ENCODE measurements at places on chromosomes 12 and 14. TPM values are rescaled to one million over a fixed set of nuclear protein-coding genes. Genes with fewer than 3 reads are reported as not detected.

MSRB3 gene
- total RNA-seq, result 49.7 TPM

- no peak for DNase-seq
Measured at GRCh38 chr12:122265886-122266229, 436 bp downstream of the VPS33A start.

PRKAB1 gene
- total RNA-seq, result 25.9 TPM

- no peak for DNase-seq
Measured at GRCh38 chr14:103101963-103102688, 7.6 kb downstream of the EXOC3L4 start.

- DNase-seq, result peak; percentile 79
Measured at GRCh38 chr14:101927859-101928258, 36.5 kb upstream of the DYNC1H1 start.

- DNase-seq, result no peak
Measured at GRCh38 chr12:40953076-40953475, 235.0 kb upstream of the PDZRN4 start.

- DNase-seq, result no peak
Measured at GRCh38 chr14:95664066-95664465, 22.2 kb upstream of the TCL1B start.

WNT5B gene
- total RNA-seq, result 4.1 TPM

PRIMA1 gene
- 4.6 TPM for total RNA-seq

GRCh38 chr12:4562034-4562657 is at the start of gene DYRK4:
Gene DYRK4, plus strand, starts transcription at chr12:4562208. Its CDS starts 38 bp downstream, at chr12:4562246.
- DNase-seq, result peak; percentile 41

KRT5 gene
- 16.2 TPM for total RNA-seq

GRCh38 chr14:101128478-101129321 is 225.2 kb upstream of the RTL1 start:
- no peak for DNase-seq

RPL10L gene
- total RNA-seq, result not detected

HAL gene
- total RNA-seq, result 8.7 TPM

DNA sequence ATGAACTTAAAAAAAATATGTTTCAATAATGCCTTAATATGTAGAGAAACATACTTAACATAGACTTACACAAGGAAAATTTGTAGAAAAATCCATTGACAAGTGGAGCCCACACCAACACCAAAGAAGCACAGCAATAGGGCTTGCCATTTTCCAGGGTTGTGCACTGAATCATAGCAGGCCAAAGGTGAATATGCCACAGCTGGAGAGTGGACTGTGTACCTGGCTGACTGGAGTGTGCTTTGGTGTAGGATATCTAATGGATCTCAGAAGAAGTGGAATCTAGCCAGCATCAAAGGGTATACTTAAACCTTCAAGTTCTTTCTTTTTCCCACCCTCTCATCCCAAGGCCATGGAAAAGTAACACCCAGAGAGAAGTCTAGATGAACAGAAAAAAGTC is 4.8 kb downstream of the RPL10L start:
- no peak for DNase-seq

DNA sequence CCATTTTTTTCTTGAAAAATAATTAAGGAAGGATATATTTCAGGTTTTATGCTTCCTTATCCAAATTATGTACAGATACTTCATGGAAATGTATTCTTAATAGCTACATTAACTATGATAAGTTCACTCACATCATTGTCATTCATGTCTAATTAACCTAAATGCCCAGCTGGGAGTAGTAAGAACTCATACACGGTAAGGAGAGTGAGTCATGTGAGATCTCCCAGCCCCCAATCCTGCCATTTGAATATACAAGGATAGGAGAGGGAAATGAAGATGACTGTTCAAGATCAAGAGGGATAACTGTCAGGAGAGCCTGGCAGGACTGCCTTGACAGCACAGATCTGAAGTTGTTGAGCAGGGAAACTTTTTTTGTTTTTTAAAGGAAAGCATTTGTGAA is 343.4 kb upstream of the USP15 start:
- no peak for DNase-seq

DNA sequence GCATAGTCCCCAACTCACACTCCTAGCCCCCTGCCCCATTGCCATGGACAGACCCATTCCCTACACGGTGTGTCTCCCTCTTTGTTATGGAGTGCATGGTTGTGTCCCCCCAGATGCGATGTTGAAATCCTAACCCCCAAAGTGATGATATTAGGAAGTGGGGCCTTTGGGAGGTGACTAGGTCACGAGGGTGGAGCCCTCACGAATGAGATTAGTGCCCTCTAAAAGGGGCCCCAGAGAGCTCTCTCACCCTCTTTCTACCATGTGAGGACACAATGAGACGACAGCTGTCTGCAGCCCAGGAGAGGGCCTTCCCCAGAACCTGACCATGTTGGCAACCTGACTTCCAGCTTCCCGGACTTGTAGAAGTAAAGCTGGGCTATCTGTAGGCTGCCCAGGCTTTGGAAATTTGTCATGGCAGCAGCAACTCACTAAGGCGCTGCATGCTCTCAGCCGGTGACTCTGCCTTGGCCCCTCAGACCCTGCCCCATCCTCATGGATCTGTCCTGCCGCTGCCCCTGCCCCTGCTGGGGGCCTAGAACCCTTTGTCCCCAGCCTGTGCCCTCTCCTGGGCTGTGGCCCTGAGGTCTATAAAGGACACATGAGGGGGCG is 318.1 kb upstream of the RTL1 start:
- DNase-seq, result no peak

DNA sequence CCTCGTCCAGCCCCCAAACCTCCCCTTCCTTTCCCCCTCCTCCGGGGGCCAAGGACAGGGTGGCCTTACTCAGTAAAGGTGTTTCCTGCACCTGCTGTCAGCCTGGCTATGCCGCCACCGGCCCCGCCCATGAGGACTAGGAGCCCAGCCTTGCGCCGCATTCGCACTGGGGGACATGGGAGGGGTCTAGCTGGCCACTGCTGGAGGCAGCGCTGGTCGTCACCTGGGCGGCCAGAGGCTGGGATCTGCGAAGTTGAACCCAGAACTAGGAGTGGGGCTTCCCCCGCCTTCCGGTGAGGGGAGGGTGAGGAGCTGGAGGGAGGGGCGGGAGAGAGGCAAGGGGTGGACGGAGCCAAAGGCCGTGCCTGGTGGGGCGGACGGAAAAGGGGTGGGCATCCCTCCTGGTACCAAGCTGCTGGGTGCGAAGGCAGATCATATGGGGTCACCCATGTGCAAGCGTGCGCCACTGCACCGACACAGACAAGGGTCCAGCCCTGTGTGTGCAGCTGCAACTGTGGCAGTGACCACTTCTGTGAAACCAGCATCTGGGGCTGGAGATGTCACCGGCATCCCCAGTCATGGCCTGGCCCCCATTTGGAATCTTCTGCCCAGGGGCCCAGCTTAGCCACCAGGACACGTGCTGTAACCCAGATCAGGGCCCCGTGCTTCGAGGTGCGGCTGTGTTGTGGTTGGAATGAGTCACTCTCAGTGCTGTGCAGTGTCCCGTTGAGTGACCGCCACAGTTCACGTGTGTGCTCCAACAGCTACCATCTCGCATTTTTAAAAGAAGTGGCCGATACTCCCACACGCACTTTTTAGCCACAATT is 8.5 kb downstream of the AMN start:
- no peak for DNase-seq

- DNase-seq, result no peak
Measured at GRCh38 chr12:81208187-81208911, 130.5 kb downstream of the ACSS3 start.

DNA sequence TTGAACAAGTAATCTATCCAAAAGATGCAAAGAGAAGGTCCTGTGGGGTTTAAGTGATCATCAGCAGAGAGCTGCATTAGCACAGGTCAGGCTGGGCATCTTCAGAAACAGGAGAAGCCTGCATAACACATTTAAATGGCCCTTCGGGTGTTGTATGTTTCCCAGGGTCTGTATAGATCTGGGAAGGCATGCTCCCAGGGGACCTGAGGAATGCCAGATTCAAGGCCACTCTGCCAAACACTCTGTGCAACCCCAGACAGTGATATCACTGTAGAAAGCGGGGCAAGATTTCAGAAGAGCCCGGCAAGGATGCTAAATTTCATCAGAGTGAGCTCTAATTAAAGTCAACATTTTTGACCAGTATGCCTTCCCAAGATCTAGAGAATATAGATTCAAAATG is 92.9 kb downstream of the ARMH4 start:
- no peak for DNase-seq

AHSA1 gene
- total RNA-seq, result 82.4 TPM

GRCh38 chr12:6530576-6531260 is 3.6 kb upstream of the GAPDH start:
- DNase-seq, result no peak

DNA sequence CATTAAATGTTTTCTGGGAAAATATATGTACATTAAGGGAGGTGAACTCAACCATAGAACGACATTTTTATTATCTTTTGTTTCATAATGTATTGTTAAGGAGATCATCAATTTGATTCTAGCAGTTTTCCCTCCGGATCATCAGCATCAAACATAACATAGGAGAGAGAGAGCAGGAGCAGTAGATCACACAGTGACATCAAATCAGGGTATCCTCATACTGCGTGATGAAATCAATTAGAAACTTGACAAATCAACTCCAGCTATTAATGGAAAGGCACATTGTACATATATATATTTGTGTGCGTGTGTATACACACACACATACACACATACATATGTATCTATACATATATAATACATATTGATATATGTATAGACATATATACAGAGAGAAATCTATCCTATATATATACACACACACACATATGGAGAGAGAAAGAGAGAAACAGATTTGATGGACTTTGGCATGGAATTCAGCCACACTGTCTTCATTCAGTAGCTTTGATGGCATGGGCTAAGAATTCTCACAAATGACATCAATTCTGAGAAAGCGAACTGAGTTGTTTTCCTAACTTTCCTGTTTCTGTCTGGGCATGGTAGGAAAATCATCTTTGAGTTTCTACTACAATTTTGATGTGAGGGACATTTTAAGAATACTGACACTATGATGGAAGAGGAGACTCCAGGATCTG is 1302.8 kb upstream of the SEL1L start:
- DNase-seq, result no peak
